ENCODE measurements at places on chromosomes 12 and 14. TPM values are rescaled to one million over a fixed set of nuclear protein-coding genes. Genes with fewer than 3 reads are reported as not detected.

DNA sequence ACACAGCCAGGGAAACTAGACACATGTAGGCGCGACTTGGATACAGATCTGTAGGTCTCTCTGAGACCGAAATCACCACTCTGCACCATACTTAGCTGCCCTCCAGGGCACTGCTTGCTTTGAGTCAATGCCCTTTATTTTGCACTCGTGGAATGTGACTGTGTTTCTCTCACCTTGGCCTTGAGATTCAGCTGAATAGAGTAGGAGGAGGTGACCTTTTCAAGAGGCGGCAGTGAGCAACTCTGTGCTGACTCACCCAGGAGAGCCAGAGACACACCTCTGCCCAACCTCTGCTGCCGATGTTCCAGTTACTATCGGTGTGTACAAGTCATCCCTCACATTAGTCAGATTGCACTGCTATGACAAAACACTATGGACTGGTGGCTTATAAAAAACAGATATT lies 583.4 kb downstream of the VRK1 start:
- DNase-seq = no peak

The TSPAN11 gene
- total RNA-seq = 9.5 TPM

The NANOG gene
- total RNA-seq = 0.16 TPM

The STK38L gene
- total RNA-seq = 115 TPM

DNA sequence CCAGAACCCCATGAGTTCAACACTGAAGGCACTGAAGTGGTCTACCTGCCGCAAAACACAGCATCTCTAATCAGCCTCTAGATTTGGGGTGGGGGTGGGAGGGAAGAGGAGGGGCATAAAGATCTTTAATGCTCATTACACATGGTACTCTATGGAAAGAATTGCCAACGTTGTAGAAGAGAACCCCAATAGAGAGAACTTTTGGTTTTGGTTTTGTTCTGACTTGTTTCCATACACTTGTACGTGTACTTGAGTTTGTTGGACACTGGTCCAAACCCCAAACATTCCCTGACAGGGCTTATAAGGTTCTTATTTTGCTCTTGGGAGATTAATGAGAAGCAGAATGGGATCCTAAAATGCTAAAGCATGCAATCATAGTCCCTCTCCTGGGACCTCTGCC lies 31.0 kb downstream of the GNPTAB start:
- no peak for DNase-seq

All from astrocyte (in vitro differentiated cells and primary cell).